GM12892 (cell line): ENCODE measurements at places on chromosomes 1 and 21.
A peak's percentile ranks its signal among the peaks of the same experiment; 100 is the strongest.

- DNase-seq, result no peak
These were observed 444.0 kb downstream of the NPHP4 start for GRCh38 chr1:5548266-5548665.

GRCh38 chr1:153768316-153769181, 6.7 kb upstream of the SLC27A3 start:
- DNase-seq, result no peak

DNA sequence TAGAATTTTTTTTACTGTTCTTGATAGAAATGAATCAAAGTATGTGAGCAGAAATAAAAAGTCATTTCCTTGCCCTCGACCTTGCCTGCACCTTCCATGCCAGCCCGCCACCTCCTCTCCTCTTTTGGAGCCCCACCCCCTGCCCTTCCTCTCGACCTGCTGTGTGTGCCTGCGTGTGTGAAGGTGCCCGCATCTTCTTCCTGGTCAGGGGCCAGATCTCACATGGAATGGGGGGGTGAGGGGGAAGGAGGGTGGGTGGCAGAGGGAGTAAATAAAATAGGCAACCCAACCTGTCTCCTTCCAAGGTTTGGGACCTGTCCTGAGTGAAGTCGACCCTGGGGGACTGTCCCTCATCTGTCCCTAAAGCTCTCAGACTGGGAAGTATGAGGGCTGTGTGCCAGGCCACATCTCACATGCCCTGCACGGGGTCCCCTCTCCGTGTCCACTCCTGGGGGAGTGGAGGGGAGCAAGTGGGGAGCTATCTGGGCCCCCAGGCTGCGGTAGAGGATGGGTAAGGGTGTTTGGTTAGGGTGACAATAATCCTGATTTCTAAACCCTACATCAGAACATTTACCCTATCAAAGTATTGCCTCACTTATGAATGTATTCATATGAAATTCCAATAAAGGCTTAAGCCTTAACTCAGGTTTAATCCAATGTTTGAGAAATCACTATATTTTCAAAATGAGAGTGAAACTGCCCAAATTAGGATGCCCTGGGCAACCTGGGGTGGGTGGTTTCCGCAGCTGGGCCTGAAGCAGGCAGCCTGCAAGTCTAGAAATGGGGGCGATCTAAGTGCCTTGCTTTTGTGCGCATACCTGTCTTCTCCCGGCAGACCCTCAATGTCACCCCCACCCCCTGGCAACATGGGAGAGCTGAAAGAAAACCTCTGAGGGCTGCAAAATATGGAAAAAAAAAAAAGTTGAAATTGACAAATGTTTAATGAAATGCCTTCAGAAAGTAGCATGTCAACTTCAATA, 15.4 kb downstream of the AMPD2 start:
- DNase-seq, result no peak

DNA sequence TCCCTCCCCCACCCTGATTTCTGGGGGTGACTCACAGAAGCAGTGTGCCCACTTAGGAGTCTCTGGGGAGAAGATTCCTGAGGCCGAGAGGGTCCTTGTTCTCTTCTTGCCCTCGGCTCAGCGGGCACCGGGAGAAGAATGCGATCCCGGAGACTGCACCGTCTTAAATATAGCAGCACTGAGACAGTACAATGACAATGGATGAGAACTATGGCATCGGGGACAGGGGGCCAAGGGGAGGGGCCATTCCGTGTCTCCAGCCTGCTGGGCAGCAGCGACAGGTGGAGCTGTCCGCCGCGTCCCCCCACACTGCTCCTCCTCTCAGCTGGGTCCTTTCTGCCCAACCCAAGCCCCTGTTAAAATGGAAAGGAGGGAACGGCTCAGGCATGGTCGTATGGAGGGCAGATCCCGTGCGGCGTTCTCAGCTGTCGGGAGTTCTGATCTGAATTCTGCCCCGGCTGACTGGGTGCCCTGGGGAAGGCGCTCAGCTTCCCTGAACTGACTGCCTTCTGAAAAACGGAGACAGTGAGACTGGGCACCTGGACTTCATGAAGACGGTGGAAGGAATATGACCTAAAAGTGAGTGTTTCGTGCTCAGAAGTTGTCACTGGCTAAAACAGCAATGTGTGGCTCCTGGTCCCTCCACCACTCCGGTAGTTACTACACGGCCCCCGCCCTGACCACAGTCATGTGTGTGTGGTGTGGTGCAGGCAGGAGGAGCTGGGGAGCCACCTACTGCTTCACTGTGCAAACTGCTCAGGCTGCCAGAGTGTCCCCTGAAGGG, at the start of gene MYOM3:
Gene MYOM3, minus strand, starts transcription at position 140 of the 784 bp plus-strand sequence. CDS start 3,499 bp downstream, outside the sequence.
- peak; percentile 48 for DNase-seq

DNA sequence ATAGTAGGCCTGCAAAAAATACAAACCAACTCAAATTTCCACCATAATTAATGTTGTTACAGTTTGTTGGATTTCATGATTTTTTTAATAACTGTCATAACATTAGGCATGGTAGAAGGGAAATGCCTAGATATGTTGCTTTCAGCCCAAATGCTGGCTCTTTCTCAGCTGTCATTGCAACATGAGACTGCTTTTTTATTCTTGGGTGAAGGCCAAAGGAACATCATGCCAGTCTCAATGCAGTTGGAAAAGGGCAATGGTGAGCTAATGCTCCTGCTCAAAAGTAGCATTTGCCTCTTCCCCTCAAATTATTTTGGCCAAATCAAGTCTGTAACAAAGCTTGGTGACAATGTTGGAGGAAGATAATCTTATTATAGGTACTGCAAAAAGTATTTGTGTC, 877.7 kb upstream of the PRMT6 start:
- no peak for DNase-seq

GRCh38 chr1:205350691-205351141, 6.0 kb downstream of the KLHDC8A start:
- no peak for DNase-seq
